ENCODE measurements at places on chromosomes 1 and 21. TPM values are rescaled to one million over a fixed set of nuclear protein-coding genes. Genes with fewer than 3 reads are reported as not detected.

DNA sequence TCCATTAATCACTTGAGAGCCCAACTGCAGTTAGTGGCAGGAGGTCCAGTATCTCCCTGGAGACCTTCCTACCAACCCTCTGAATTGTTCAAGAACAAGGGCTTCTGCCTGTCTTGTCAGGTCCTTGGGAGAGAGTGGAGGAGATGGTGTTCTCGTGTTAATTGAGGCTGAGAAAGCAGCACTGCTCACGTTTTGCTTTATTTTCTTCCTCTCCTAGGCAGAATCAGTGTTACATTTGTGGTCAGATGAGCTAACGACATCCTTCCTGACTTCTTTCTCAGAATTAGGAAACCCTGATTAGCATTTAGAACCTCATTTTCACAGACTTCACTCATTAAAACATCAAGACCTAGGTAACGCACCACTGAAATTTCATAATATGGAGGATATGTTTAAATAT, 26.4 kb upstream of the LRIG2 start:
- no peak overlapping the region for H3K4me3 ChIP-seq
- no peak overlapping the region for H3K27ac ChIP-seq
- no peak for DNase-seq

GRCh38 chr1:234871039-234871709, 257.5 kb downstream of the TOMM20 start:
- no peaks in the 10 kb centered on the region for H3K36me3 ChIP-seq
- H3K27me3 ChIP-seq, result no peaks in the 10 kb centered on the region
- no peak overlapping the region for H3K4me3 ChIP-seq
- DNase-seq, result no peak
- H3K27ac ChIP-seq, result no peak overlapping the region
- peaks cover 15% of the 10 kb centered on the region for H3K4me1 ChIP-seq

GRCh38 chr1:203251466-203251865, 22.0 kb upstream of the CHIT1 start:
- no peak for DNase-seq
- H3K4me3 ChIP-seq, result no peak overlapping the region
- no peaks in the 10 kb centered on the region for H3K36me3 ChIP-seq
- no peaks in the 10 kb centered on the region for H3K4me1 ChIP-seq
- no peaks in the 10 kb centered on the region for H3K27me3 ChIP-seq
- H3K27ac ChIP-seq, result no peak overlapping the region

DNA sequence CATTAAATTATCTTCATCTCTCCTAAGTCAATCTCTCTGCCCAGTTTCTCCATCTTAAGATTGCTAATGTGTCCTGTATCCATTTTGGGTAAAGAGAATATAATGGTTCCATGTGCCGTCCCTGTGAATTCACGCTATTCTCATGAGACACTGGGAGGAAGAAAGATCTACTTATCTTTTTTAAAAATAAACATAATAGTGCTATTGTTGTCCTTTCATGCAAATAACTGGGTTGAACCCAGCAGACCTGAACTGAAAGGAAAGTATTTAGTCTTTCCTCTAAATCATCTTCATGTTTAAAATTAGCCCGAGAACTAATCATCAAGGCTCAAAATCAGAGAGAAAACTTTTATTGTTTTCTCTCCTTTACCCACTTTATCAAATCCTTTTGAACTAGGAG, 22.4 kb downstream of the SLAMF1 start:
- no peaks in the 10 kb centered on the region for H3K27me3 ChIP-seq
- DNase-seq, result no peak
- no peaks in the 10 kb centered on the region for H3K4me1 ChIP-seq
- H3K36me3 ChIP-seq, result no peaks in the 10 kb centered on the region
- no peak overlapping the region for H3K4me3 ChIP-seq

GRCh38 chr1:50135716-50136115, 27.0 kb downstream of the ELAVL4 start:
- no peak overlapping the region for H3K4me3 ChIP-seq
- H3K4me1 ChIP-seq, result no peaks in the 10 kb centered on the region
- H3K27me3 ChIP-seq, result no peaks in the 10 kb centered on the region
- H3K36me3 ChIP-seq, result no peaks in the 10 kb centered on the region

DNA sequence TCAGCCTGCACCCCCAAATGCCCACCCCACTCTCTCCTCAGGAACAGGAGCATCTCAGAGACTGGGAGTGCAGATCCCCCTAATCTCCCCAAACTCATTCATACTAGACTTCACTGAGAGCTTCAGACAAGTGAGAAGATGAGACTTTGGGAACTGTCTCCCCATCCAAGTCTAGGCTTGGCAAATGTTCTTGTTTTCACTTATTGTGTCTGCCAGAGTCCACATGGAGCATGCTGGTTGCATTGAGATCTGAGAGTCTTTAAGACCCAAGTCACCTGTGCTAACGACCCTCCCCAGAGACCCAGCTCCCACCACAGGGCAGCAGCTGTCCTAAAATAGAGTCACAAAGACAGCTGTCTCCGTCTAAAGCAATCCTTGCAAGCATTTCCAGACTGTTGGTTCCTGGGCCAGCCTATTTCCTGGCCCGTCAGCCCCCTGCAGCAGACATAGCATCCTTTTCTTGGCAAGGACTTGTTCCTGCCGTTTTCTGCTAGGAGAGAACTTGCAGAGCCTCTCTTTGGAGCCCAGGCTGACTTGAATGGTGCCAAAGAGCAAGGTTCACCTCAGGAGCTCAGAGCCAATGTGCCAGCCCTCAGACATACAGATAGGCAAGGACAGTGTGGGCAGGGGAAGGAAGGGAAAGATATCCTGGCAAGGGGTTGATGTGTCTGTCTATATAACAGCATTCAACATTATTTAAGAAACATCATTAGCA, 1.9 kb upstream of the CNTN2 start:
- no peak overlapping the region for H3K27ac ChIP-seq
- H3K36me3 ChIP-seq, result no peaks in the 10 kb centered on the region
- H3K27me3 ChIP-seq, result peaks cover 60% of the 10 kb centered on the region
- H3K4me3 ChIP-seq, result no peak overlapping the region
- no peak for DNase-seq

The FCMR gene
- total RNA-seq, result 2.6 TPM

The FGGY gene
- total RNA-seq, result 13.8 TPM

All from hepatocyte (in vitro differentiated cells).